Pancreas (tissue), 10 donors: ENCODE measurements at places on chromosomes 16 and 17. TPM values are rescaled to one million over a fixed set of nuclear protein-coding genes. Genes with fewer than 3 reads are reported as not detected.

GRCh38 chr17:1486802-1487695 is 5.4 kb downstream of the MYO1C start:
- DNase-seq: peak; percentile 87

Gene FZD2
- total RNA-seq: 0.57 TPM

- DNase-seq: no peak
These were observed 172.3 kb upstream of the IRX3 start for GRCh38 chr16:54458923-54459322.

DNA sequence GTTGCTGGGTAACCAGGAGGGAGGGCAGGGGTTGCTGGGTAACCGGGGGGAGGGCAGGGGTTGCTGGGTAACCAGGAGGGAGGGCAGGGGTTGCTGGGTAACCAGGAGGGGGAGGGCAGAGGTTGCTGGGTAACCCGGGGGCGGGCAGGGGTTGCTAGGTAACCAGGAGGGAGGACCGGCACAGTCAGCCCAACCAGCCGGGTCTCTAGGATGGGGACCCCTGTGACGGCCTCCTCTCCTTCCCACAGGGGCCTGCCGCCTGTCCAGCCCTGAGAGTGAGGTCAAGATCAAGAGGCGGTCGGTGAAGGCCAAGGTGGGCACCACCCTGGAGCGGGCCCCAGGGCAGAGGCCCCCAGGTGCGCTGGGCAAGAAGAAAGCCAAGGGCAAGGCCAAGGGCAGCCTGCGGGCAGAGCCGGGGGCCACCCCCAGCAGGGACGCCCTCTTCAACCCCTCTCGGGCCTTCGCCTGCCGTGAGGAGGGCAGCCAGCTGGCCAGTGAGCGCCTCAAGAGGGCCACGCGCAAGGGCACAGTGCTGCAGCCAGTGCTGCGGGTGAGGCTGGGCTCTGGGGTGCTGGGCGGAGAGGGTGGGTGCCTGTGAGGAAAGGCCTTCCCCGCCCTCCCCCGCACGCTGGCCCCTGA is 54.6 kb downstream of the ACTG1 start:
- DNase-seq: no peak

DNA sequence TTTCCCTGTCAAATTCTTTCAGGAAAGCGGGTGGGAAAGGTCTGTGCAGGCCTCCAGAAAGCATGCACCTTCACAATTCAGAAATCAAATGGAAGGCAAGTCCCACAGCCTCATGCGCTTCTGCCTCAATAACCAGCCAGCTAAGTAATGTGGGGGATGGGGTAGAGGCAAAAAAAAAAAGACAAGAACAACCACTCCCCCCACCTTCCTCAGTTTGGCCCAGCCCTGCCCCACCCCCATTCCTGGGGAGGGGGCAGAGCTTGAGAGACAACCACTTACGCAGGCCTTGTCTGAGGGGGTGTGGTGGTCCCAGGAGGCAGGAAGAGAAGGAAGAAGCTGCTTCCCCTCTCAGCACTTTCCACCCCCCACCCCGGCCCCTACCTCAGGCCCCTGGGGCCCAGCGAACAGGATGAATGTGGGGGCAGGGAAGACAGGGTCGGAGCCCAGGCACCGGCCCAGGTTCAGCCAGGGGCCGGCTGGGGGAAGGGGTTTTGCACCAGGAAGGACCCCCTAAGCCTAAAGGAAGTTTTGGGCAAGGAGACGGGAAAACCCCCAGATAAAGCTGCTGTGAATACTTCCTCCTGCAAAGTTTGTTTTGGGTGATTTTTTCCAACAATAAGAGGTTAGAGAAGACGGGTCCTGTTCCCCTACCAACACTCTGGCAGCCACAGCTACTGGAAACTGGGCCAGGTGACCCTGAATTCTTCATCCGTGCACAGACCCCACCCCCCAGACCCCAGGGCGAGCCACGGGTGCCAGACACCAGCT is 1.2 kb downstream of the JUP start:
- DNase-seq: no peak

Gene ABCC12
- total RNA-seq: not detected

Gene RPL27
- total RNA-seq: 284 TPM

- no peak for DNase-seq
These were observed 11.3 kb downstream of the ASGR1 start for GRCh38 chr17:7167832-7168231.

DNA sequence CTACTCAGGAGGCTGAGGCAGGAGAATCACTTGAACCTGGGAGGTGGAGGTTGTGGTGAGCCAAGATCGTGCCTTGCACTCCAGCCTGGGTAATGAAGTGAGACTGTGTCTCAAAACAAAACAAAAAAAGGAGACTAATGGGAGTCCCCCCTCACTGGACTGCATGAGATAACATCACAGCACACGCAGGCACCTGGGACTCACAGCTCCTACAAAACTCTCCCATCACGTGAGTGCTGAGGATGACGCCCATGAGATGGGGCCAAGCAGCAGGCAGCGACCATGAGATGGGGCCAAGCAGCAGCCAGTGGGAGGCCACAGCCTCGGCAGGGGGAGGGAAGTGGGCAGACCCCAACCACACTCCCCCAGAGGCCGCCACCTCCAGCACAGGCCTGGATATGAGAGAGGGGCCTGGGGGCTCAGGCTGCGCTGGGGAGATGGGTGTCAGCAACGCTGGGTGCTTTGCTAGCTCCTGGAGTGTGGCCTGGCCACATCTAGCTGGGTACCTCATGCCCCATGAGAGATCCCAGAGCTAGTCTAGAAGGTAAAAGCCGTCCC is 15.4 kb downstream of the DNAAF8 start:
- no peak for DNase-seq

GRCh38 chr17:64707050-64707591 is 45.0 kb upstream of the SMURF2 start:
- peak; percentile 54 for DNase-seq

Gene RRN3
- 11.9 TPM for total RNA-seq

- no peak for DNase-seq
These were observed 200.3 kb downstream of the SEC14L1 start for GRCh38 chr17:77341069-77341541.

Gene KCNJ18
- total RNA-seq: not detected

GRCh38 chr16:56408379-56409098 is 16.8 kb downstream of the AMFR start:
- no peak for DNase-seq
